ENCODE measurements at places on chromosomes 16 and 17.

DNA sequence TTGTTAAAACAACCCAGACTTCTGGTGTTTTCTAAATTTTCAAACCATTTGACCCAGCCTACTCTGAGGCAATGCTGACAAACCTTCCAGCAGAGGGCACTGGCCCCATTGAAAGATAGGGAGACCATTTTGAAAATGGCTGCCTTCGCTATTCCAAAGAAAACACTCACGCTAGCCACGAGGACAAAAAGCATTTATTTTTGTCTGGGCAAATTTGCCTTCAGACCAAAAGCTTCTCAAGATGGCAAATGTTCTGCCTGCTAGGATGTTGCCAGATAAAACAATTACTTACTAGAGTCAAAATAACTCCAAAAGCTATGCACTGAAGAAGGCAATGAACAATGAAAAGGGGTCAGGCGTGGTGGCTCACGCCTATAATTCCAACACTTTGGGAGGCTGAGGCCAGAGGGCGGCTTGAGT lies 296.7 kb upstream of the IRX5 start:
- no peak for DNase-seq

GRCh38 chr17:65723431-65724151 lies 162.1 kb upstream of the AXIN2 start:
- no peak for DNase-seq

DNA sequence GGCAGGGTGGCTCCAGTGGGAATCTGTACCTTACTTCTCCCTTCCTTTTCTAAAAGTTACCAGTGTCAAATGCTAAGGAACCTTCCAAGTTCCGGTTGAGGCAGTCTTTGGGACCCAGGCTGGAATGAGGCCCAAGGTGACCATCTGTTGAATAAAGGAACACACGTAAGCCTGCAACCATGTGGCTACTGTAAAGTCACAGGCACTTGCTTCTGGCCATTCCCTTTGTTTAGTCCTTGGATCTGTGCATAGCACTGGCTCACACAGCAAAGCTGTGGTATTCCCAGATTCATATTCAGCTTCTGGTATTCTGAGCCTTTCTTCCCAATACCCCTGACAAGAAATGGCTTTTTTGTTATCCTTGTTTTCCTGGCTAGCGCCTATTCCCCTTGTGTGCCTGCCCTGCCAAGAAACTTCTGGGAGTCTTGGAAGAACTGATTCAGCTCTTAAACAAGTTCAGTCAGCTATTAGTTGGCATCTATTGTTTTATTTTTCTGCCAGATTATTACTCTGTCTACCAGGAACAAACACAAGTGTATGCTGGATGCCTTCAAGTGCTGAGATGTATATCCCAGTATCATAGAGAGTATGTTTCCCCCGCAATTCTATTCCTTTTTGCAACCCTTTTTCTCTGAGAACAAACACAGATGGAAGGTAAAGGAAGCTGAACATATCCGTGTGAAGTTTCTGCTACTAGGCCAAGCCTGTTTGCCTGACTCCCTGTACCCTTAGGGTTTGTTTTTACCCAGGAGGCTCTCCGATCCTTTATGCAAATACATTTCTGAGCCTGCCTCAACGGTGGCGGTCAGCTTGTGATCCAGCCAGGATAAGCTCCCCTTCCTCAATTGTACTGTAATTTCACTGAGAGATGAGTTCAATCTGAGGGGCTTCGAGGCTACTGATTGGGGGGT lies 13.2 kb downstream of the TMEM238L start:
- DNase-seq, result no peak

DNA sequence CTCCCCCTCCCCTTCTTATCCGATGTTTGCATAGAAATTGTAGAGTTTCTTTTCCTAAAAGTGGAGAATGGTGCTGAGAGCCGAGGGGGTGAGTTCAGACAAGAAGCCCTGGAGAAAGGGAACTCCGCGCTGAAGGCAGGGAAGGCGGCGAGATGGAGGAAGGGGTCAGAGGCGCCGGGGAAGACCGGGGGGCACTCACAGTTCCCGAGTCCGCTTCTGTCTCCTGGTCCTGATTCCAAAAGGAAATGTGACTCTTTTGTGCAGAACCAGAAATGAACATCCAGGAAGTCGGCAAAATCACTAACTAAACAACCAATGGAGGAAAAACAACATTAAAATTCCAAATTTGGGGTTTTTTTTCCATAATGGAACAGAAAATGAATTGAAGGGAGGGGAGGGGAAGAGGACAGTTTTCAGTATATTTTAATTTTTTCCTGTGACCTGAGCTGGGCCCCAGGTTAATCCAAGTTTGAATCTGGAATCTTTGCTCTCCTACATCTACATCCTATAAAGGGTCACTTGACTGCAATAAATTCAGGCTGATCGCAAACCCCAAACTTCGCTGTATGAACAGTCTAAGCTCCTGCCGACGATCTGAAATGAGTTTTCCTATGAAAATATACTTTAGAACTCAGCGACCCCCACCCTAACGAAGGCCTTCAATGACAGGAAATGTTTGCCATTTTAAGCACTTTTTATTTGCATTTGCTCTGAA lies 252.3 kb downstream of the C16orf95 start:
- no peak for DNase-seq

DNA sequence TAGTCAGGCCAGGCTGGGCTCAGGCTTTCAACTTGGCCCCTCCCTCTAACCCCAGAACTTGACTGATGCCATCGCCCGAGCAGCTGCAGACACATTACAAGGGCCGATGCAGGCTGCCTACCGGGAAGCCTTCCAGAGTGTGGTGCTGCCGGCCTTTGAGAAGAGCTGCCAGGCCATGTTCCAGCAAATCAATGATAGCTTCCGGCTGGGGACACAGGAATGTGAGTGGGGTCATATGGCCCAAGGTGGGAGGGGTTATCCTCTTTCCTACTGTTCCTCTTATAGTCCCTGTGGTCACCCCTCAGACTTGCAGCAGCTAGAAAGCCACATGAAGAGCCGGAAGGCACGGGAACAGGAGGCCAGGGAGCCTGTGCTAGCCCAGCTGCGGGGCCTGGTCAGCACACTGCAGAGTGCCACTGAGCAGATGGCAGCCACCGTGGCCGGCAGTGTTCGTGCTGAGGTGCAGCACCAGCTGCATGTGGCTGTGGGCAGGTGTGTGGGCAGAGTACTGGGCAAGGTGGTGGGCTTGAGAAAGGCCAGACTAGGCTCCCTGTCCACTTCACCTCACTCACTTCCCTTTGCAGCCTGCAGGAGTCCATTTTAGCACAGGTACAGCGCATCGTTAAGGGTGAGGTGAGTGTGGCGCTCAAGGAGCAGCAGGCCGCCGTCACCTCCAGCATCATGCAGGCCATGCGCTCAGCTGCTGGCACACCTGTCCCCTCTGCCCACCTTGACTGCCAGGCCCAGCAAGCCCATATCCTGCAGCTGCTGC lies 2.1 kb upstream of the NRN1L start:
- DNase-seq, result no peak

DNA sequence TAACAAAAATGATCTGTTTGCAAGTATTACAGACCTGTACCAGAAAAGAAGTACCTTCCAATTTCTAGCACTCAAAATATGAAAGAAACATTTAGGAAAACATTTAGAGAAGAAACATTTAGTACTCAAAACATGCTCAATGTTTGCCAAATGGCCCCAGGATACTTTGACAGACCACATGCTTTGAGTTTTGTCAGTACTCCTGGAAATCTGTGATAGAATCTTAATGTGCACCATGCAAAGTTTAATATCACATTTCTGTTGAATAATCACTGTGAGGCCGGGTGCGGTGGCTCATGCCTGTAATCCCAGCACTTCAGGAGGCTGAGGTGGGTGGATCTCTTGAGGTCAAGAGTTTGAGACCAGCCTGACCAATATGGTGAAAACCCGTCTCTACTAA lies 8.5 kb upstream of the ZC3H7A start:
- DNase-seq, result no peak

GRCh38 chr16:80938004-80938878 lies 68.4 kb downstream of the CMC2 start:
- no peak for DNase-seq

DNA sequence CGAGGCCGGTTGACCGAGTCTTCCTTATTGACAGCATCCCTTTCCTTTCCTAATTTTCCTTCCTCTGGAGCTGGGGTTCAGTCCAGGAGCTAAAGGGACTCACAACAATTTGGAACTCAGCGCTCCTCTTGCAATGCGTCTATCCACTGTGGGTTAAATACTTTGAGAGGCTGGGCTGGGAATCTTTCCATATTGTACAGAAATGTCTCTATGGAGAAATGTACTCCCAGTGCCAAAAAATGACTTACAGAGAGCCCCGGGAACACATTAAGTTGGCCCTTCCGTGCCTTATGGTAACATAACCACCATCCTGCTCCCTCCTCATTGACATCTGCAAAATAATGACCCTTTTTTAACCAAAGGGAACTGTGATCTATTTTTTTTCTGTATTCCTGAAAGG lies 192.8 kb downstream of the FTO start:
- DNase-seq, result no peak

GRCh38 chr16:70473446-70474319 lies 19.3 kb downstream of the FCSK start:
- DNase-seq, result no peak

DNA sequence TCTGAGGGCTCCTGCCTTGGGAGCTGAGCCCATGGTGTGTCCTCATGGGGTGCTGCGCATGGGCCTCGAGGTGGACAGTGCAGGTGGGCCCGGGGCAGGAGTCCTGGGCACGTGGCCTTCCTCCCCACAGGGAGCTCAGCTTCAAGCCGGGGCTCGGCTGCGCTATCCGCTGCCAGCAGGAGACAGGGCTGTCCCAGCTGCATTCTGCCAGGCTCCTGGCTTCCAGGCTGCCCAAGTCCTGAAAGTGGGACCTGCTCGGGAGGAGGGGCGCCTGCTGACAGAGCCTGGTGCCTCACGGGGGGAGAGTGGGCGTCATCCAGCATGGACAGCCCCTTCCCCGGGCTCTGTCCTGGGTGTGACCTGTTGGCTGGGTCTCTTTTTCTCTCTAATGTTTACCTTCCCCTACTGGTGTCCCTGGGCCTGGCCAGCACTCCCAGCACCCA lies 7.1 kb downstream of the TRAF7 start:
- DNase-seq, result no peak

DNA sequence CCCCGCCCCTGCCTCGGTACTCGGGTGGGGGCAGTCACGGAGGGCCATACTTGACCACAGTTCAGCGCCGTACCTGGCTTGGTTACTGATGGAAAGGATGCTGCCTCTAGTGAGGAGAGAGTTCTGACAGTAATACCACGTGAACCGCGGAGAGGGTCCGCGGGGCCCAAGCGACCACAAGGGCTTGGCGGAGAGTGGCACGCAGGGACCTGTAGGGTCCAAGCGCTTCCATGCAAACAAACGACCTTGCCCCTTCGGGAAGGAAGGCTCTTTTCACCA lies 9.2 kb downstream of the KDM6B start:
- no peak for DNase-seq

DNA sequence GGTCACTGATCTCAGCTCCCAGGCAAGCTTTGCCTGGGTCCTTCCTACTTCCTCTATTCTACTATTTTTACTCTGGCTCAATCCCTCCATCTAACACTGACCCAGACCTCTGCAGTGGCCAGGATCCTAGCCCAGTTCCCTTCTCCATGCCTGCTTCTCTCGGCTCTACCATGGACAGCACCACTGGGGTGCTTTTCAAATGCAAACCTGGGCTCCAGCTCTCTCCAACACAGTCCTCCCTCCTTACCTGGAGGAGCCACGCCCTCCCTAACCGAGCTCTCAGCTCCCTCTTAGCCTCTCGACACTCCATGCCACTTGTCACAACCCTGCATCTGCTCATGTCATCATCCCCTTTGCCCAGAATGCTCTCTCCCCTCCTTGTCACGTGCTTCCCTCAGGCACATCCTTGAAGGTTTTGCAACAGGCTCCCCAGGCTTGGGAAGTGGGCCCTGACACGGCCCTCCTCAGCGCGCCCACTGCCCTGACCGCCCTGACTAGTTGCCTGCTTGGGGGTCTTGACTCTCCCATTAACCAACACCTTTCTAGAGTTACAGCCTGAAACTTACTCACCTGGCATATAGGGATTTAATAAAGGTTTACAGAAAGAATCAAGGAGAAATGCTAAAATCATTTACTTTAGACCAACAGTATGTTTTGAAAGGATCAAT lies 41.6 kb downstream of the MARF1 start:
- no peak for DNase-seq

GRCh38 chr16:29925105-29925756 lies 795 bp downstream of the KCTD13 start:
- DNase-seq, result no peak

GRCh38 chr16:50025537-50025931 lies 509 bp downstream of the CNEP1R1 start:
- DNase-seq, result no peak

DNA sequence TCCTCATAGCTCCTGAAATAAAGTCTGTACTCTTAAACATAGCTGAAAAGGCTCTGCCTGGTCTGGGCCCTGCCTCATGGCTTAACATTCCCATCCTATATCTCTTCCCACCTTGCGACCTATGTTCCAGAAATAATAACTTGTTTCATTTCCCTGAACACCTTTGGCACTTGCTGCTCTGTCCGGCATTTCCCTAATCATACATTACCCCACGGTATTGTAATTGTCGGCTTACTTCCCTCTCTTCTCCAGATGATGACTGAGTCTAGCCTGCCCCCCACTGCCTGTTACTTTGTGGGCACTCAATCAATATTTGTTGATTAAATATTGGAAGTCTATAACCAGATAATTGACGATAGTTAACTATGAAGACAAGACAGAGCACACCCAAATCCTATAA lies 23.3 kb upstream of the SUPT4H1 start:
- DNase-seq, result no peak

- DNase-seq, result no peak
These were observed 699 bp downstream of the MPRIP start for GRCh38 chr17:17042851-17043460.

GRCh38 chr16:29824589-29825144 lies 4.4 kb downstream of the MVP start:
- DNase-seq, result no peak

GRCh38 chr17:50072130-50072529 lies 16.2 kb downstream of the ITGA3 start:
- DNase-seq, result no peak

DNA sequence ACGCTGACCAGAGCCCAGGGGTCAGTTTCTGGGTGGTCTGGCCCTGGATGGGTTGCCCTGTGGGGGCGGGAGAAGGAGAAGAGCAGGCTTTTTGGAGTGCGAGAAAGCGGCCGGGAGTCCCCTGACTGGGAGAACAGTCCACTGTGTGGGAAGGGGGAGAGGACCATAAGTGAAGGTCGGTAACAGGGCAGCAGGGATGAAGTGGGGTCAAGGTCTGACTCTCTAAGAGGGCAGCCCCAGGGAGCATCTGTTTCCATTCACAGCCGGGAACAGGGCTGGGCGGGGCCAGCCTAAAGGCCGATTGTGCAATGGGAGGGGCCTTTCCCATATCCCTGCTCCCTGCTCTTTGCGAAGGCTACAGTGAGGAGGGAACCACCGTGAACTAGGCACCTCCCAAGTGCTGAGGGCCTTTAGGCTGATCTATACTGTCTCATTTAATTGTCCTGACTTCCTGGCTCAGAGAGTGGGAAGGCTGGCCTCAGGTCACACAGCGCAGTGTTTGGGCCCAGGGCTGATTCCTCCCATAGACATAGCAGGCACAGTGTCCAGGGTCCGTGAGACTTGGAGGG lies 10.4 kb upstream of the WFDC1 start:
- no peak for DNase-seq

All from D721Med (cell line).